ENCODE measurements at places on chromosomes 12 and 14.

DNA sequence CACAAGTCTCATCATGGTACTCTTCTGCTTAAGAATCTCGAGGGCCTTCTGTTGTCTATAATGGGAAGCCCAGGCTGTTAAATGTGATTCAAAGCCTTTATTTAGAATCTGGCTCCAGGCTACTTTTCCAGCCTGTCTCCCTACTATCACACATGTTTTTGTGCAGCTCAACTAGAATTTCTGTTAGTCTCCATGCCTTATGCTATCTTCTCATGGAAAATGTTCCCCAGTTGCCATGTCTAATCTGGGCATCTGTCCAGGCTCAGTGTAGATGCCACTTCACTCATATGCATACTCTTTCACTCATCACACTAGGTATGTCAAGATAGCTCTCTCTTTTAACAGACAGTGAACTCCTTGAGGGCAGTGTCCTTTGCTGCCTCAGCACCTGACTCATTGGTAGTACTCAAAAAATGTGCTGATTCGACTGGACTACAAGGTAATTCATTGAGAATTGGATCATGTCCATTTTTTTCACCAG lies 145.3 kb downstream of the TTLL5 start:
- DNase-seq, result no peak

- no peak for DNase-seq
Measured at GRCh38 chr12:53998110-53998899, 1.7 kb upstream of the HOXC9 start.

GRCh38 chr14:58782011-58782410 lies 144.2 kb downstream of the DACT1 start:
- DNase-seq, result no peak

- DNase-seq, result peak; percentile 74
Measured at GRCh38 chr12:50110762-50111351, 1.2 kb upstream of the COX14 start.

All from germinal center (tissue), 1 donor.